ENCODE measurements at places on chromosomes 1 and 21.

DNA sequence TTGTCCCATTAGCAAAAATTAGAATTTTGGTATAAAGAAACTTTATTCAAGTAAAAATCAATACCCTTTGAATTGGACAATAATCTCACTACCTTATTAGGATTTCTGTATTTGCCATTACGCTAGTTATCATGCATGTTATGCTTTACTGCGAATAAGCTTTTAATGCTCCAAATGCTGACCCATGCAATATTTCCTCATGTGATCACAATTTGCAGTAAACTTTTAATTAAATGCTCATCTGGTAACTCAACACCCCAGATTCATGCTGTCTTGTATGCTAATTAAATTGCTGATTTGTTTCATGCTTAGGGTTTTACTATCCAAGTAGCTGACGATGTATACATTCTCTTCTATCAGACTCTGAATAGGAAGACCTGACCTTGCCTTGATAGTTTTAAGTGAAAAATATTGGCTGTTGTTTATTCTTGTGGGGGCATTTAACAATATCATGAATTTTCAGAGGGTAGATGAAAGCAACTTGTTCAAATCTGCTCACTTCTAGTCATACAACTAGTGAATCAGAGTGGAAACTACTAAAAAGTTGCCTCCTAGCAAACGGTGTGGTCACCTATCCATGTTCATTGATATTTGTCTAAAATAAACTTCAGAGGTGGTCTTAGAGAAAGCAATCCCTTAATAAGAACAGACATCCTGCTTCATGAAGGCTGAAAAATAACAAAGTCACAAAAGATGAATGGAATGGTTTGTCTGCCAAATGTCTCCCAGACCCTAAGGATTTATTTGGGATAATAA lies 5.6 kb downstream of the XCL1 start:
- no peak for DNase-seq

DNA sequence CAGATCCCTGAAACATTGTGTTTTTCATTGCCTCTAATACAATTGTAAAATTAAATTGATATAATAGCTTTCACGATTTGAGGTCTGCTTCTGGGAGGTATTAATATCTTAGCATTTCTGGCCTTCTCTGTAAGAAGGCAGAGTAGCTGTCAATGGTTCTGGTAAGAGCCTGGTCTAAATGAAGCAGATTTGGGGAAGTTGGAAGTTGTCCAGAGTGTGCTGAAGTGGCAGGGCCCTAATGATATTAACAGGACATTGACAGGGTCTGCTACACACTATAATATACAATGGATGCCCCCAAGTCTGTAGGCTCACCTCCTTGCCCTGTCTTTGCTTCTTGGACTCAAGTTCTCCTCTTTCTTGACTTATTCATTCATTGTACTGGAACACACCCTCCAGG lies 99.5 kb downstream of the C4BPA start:
- no peak for DNase-seq

DNA sequence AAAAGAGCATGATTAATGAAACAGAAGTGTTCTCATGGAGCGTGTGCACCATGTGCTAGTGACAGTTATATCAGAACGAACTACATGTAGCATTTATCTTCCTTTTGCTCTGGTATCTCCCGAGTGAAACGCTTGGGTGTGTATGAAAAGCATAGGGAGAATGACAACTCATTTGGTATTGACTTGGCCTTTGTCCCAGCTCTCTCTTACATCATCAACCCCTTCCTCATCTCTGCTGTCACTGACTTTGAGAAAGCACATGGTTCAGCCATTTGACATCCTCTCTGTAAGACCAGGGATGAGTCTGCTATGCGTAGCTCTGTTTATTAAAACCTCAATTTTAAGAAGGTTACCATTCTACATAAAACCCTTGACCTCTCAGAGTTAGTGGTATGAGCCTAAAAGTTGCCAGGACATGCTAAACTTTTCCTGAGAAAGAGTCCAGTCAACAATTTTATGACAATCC lies 201.0 kb downstream of the NRIP1 start:
- no peak for DNase-seq

DNA sequence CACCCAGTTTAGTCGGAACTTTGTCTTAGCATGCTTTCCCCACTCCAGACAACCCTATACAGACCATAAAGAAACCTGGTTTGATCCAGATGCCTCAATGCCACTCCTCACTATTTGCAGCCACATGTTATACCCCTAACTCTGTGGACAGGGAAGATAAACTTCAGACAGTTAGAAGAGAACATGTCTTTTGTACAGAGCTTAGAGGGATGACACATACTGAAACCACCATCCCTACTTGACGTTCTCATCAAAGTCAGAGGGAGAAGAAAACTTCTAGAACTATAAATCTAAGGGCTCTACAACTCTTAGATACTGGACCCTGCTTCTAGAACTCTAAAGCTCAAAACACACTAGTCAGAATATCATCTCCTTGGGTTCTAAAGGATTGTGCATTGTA lies 3.7 kb downstream of the SYT6 start:
- DNase-seq: no peak

GRCh38 chr1:110387048-110387754 lies 3.6 kb downstream of the SLC16A4 start:
- DNase-seq: no peak

DNA sequence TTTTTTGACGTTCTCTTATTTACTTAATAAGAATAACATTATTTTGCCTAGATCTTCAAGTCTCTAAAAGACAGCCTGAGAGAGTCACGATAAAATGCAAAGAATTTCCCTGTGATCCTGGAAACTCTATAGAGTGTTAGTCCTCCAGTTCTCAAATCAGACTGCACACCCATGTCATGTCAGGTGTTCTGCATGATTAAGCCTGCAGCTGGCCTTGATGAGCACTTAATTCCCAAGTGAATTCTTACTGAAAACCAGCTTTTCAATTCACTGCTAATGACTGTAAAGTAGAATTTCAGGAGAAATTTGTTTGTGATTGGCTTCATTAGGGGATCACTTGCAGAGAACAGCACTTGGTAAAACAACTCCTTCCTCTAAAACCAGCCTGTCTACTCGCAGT lies 41.9 kb downstream of the CHML start:
- DNase-seq: no peak

GRCh38 chr1:235087906-235088305 lies 40.7 kb downstream of the TOMM20 start:
- DNase-seq: no peak

DNA sequence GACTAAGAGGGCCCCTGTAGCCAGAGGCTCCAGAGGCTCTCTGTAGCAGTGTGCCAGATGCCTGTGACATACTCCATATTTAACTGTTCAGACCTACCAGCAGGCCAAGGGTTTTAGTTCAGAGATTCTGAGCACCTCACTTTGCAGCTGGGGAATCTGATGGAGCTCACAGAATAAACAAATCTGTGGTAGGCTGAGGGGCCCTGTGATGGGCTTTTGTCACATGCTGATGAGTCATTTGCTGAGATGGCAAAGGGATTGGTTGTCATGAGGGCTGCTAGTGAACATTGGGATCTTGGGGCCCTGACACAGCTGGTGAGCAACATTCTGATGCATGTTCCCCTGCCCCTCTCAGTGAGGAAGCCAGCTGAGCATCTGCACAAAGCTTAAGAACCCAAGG lies 482.2 kb downstream of the CAMTA1 start:
- DNase-seq: no peak

DNA sequence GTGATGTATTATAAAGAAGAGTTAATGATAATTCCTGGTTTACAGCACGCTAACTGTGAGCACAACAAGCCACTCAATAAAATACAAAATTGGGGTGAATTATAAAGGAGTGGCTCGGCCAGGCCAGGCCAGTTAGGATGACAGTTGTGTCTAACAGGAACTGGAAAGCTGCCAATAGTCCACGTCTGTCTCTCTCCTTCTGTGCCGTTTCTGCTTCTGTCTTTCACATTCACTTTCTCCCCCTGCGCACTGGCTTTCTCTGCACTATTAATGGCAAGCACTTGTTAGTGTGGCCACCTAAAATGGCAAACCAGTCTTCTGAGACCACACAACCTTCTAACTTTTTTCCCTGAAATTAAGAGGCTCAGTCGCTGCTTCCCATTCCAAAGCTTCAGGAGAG lies 394.3 kb downstream of the NTNG1 start:
- DNase-seq: no peak

DNA sequence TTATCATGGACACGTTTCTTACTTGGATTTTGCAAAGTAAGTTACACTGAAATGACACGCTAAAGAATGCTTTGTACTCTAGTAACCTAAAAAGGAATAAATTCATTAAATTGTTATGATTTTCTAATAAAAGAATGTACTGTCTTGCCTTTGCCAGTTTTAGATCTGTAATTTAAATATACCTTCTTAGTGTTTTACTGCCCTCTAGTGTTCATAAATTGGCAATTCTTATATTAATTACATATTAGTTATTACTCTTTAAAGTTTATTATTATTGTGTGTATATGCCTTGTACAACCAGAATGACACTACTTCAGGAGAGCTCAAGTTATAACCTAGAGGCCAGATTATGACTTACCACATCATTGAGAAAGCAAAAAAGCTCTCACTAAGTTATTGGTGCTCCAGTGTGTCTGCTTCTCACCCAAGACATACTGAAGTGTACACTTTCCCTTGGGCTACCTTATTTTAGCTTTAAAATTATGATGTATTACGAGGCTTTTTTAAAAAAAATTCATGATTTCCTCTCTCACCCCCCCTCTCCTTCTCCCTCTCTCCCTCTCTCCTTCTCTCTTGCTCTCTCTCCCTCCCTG lies 169.9 kb downstream of the HS2ST1 start:
- DNase-seq: no peak
